ENCODE measurements at places on chromosomes 5 and 9.

DNA sequence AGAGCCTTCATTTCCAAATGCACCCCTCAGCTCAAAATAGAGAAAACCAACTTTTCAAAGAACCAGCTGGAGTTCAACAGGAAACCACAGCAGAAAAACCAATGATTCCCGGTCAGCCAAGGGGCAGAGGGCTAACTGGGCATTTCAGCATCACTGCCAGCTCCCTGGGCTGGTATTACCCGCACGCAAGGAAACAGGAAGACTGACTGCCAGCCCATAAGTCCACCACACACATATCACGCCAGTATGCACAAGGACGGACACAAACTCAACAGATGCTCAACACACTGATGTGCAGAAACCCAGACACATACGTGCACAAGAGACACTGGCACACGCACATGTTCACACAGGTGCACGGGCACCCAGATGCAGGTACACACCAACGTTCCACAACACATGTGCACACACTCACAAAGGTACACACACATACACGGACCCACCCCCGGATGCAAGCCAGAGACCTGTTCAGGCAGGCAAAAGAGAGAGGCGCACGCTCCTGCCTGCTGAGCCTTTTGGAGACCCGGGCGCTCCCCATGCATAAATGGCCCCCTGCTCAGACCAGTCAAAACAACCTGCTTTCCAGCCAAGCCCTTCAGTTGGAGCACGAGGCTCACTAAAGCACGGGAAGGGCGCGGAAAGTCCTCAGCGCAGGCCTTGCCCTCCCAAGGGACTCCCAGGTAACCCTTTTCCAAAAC lies 2.1 kb downstream of the ADAMTS2 start:
- DNase-seq: no peak

GRCh38 chr5:158032246-158032645 lies 173.3 kb upstream of the CLINT1 start:
- DNase-seq: no peak

DNA sequence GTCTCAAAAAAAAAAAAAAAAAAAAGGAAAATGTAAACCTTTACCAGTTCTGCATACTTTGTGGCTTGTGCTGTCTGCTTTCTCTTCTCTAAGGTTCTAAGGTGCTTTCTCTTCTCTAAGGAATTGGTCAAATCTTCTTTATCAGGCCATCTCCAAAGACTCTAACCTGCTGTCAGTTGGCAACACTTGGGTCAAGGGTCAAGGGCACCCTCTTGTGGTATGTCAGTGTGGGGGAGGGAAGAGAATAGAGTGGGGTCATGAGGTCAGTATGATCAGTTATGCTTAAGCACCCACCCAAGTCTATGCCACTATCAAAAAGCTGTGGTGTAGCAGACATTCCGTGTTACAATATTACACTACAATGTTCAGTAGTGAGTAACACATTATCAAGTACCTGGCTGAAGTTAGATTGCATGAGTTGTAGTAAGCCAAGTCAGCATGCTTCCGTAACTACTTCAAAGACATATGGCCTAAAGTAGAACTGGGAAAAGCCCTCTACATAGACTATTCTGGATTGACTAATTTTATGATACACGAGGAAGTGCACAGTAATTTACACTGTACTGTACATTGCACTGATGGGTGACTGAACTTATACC lies 25.0 kb upstream of the CCL28 start:
- DNase-seq: no peak

GRCh38 chr9:36149197-36149596 lies 12.7 kb downstream of the GLIPR2 start:
- peak; percentile 43 for DNase-seq

DNA sequence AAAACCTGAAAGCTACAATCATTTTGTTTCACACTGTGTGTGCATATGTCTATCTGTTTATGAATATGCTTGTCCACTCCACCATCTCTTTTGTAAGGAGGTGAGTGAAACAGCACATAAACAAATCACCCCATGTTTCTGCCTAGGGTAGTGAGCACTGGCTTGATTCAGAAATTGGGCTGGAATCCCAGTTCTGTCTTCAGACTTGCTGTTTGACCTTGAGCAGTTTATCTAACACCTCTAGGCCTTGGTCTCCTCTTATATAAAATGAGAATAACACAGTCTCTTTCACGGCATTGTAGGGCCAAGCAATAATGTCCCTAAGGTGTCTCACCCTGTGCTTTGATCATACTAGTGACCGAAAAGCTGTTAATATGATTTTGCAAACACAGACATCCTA lies 61.2 kb downstream of the ZNF366 start:
- DNase-seq: no peak

Measured in HFFc6 (cell line).